ENCODE measurements at places on chromosomes 4 and X.

DNA sequence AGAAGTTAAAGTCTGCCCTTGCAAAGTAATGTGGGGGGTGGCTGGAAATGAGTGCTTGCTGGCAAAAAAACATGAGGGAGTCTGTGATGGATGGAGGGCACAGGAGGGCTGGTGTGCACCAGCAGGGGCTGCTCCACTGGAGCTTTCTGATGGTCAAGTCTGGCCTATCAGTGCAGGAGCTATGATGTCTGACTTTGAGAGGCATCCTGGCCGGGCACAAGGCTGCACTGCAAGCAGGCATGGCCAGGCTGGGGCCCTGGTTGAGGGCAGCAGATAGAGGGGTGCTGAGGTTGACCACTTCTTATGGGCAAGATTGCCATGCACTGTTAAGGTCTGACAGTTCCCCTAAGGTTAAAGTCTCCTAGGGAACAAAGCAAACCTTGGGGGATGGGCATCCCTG, 1140.2 kb downstream of the FAM133A start:
- no peak for DNase-seq

DNA sequence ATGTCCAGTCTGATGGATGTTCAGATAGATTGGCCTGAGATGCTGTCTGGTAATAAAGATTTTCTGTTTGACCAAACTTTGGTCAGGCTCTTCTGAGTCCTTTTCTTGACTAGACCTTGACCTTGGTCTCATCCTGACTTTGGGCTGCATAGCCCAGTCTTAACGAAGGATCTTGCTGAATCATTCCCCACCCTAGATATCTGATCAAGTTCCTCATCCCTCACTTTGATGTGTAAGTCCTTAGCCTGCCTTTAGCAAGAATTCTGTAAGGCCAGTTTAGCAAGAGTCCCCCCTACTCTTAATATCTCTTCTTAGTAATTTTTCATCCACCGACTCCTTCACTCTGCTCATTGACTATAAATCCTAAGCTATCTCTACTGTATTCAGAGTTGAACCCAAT, 244.4 kb upstream of the JADE1 start:
- no peak for DNase-seq

- no peak for DNase-seq
Measured at GRCh38 chrX:119693996-119694451, 1.1 kb upstream of the SEPTIN6 start.

DNA sequence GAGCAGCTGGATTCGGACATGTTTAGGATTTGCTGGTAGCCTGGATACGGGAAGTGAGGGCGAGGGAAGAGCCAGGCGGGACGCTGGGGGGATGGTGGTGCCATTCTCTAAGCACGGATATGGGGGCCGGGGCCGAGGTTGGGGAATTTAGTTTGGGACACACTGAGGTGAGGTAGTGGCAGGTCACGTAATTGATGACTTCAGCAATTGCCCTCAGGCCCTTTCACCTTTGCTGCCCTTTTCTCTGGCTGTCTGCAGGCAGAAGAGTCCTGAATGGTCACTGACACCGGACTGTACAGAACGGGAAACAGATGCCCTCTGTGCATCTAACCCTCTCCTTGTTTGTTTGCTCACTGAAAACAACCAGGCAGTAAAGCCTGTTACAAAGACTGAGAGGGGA, 16.9 kb upstream of the HMGB3 start:
- no peak for DNase-seq

GRCh38 chrX:148290931-148291330, 209.5 kb upstream of the AFF2 start:
- DNase-seq, result no peak

DNA sequence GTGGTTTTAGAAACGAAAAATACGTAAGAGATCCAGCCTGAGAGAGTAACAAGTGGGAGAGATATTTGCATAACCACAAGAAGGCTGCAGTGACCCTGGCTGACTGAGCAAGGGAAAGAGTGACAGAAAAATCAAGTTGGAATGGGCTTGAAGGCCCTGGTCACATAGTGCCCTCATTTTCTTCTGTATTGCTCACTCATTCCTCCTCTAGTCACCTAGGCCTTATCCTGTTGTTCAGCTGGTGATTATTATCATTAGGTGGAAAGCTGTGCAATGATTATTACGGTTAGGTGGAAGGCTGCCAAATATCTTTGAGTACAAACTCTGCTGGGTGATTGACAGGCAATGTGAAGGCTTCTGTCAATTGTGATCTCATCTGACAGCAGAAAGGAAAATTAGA, 2384.1 kb downstream of the PCDH7 start:
- no peak for DNase-seq

DNA sequence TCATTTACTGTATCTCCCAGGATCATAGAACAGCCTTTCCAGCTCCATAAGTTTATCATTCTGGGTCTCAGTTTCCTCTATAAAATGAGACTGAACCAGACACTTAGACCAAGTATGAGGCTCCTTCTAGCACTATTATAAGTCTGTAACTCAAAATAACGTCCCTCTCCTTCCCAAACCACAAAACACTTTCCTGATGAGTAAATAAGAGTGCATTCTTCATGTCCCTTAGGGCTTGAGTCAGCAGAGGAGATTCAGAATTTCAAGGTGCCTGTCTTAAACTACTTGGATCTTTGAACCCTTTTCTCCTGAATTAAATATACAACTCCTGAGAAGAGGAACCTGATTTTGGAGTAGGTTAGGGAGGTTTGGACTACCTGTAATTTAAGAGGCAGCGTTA, 62.6 kb downstream of the GLRA2 start:
- DNase-seq, result no peak

- no peak for DNase-seq
Measured at GRCh38 chr4:81491943-81492342, 20.2 kb upstream of the RASGEF1B start.

DNA sequence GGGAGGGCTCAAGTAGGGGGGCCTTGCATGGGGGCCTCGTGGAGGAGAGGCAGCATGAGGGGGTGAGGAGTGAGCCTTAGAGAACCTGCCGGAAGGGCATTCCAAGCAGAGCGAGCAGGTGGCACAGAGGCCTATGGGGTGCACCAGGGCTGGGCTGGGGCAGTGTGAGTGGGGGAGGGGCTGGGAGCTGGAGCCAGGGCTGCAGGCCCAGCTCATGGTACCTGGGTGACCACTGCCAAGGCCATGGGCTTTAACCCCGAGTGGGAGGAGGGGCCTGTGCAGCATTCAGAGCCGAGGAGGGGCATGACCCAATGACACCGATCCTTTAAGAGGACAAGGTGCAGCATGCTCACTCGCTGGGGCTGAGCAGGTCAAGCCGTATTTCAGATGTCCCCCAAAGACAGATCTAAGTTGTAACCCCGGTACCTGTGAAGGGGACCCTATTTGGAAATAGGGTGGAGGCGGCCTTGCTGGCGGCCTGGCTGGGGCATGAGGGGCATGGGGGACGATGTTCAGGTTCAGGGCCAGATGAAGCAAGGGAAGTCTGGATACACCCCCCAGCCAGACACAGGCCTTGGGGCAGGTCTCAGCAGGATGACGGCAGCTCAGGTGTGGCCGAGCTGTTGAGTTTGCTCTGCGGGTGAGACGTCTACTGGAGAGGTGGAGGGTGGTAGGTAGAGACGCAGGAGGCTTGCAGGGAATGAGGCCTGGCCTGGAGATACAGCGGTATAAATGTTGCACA, 137.0 kb downstream of the CPZ start:
- no peak for DNase-seq

- DNase-seq, result no peak
Measured at GRCh38 chr4:72797486-72797885, 228.5 kb upstream of the ADAMTS3 start.

GRCh38 chr4:37197899-37198298, 46.6 kb upstream of the NWD2 start:
- no peak for DNase-seq

- DNase-seq, result no peak
Measured at GRCh38 chr4:17155486-17155885, 257.0 kb upstream of the LDB2 start.

DNA sequence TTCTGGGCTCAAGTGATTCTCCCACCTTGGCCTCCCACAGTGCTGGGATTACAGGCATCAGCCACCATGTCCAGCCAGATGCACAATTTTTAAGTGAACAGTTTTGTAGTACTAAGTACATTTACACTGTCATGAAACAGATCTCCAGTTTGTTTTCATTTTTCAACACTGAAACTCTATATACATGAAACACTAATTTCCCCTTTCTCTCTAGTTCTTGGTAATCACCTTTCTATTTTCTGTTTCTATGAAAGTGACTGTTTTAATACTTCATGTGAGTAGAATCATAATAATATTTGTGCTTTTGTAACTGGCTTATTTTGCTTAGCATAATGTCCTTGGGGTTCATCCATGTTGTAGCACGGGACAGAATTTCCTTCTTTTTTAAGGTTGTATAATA, 237.4 kb downstream of the CAMK2D start:
- no peak for DNase-seq

- DNase-seq, result no peak
Measured at GRCh38 chr4:113012122-113012725, 37.2 kb upstream of the ANK2 start.

- DNase-seq, result peak; percentile 56
Measured at GRCh38 chr4:118280501-118281218, 72.1 kb downstream of the PRSS12 start.
